Ovary (tissue), 10 donors: ENCODE measurements at places on chromosomes 6 and 20. TPM values are rescaled to one million over a fixed set of nuclear protein-coding genes. Genes with fewer than 3 reads are reported as not detected.

DNA sequence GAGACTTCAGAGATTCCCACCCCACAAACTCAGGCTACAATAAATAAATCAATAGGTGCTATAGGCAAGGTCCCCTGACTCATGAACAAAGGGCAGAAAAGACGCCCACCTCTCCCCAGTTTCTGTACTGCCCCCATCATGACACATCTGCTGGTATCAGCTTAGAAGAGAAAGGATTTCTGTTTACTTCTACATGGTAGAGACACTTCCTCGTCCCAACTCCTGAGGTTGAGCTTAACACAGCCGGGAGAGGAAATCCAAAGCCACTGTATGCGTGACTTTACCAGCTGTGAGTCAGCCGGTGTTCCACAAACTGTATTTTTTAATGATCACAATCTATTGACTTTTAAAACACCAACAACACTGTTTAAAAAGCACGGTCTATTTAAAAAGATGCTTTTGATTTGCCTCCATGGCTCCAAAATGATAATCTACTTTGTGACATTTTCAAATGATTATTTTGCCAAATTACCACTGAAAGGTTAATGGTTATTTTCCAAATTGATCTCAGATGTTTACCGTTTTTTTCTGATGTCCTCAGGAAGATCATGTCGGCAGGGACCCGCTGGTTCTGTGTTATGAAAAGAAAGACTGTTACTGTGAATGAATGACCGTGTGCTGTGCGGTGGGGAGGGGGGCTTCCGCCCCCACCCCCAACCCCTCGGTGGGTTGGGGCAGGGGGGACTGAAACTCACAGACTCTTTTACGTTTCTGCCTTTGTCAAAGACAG lies 72.5 kb downstream of the ATP9A start:
- H3K4me1 ChIP-seq: peaks cover 6% of the 10 kb centered on the region
- no peaks in the 10 kb centered on the region for H3K27me3 ChIP-seq
- no peaks in the 10 kb centered on the region for H3K36me3 ChIP-seq

GRCh38 chr20:43124241-43124640 lies 65.5 kb downstream of the PTPRT start:
- no peaks in the 10 kb centered on the region for H3K36me3 ChIP-seq
- no peak for DNase-seq
- H3K27ac ChIP-seq: no peak overlapping the region
- H3K27me3 ChIP-seq: no peaks in the 10 kb centered on the region
- H3K4me1 ChIP-seq: no peaks in the 10 kb centered on the region

GRCh38 chr20:845226-845868 lies 11.8 kb downstream of the FAM110A start:
- no peak overlapping the region for H3K4me3 ChIP-seq
- H3K27ac ChIP-seq: no peak overlapping the region
- DNase-seq: no peak
- no peaks in the 10 kb centered on the region for H3K36me3 ChIP-seq
- H3K4me1 ChIP-seq: peaks cover 5% of the 10 kb centered on the region

DNA sequence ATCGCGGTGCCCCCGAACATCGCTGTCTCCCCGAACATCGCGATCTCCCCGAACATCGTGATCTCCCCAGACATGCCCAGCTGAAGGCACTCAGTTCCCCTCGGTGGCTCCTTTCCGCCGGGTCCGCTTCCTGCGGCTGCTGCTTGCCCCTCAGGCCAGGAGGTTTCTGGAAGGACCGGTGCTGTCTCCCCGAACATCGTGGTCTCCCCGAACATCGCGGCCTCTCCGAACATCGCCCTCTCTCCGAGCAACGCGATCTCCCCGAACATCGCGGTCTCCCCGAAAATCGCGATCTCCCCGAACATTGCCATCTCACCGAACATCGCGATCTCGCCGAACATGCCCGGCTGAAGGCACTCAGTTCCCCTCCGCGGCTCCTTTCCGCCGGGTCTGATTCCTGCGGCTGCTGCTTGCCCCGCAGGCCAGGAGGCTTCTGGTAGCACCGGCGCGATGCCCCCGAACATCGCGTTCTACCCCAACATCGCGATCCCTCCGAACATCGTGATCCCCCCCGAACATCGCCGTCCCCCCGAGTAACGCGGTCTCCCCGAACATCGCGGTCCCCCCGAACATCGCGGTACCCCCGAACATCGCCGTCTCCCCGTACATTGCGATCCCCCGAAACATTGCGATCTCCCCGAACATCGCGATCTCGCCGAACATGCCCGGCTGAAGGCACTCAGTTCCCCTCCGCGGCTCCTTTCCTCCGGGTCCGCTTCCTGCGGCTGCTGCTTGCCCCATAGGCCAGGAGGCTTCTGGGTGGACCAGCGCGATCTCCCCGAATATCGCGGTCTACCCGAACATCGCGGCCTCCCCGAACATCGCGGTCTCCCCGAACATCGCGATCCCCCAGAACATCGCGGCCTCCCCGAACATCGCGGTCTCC lies 808 bp downstream of the ULBP1 start:
- H3K4me1 ChIP-seq: peaks cover 11% of the 10 kb centered on the region
- H3K27ac ChIP-seq: no peak overlapping the region
- DNase-seq: no peak

DNA sequence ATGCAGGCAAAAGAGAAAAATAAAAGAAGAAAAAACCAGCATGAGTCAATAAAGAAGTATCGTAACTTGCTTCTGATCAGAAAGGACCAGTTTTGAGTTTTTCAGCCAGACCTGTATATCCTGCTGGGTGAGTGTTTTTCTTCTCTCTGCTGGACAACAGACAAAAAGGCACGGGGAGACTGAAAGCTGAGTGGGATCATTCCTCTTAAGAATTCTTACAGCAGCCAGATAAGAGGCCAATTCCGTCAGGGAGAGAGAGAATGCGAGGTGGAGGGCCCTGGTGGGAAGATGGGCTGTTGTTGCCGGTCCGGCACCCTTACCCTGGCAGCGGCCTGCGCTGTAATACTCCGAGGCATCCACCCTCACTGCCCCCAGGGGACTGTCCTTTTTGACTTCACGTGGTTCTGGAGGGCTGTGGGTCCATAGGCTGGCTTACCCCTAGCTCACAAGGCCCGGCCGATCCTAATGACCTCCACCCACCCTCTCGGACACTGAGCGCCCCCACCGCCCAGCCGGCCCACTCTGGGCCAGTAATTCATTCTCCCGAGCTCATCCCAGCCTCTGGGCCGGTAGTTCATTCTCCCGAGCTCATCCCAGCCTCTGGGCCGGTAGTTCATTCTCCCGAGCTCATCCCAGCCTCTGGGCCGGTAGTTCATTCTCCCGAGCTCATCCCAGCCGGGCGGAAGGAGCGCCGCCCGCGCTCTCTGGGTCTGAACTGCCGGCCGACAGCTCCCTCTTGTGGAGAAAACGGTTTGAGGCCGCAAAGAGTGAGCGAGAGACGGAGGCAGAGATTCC lies 118.3 kb upstream of the SIRPA start:
- H3K4me1 ChIP-seq: peaks cover 4% of the 10 kb centered on the region
- no peaks in the 10 kb centered on the region for H3K27me3 ChIP-seq
- peak overlapping the region; percentile 49 for H3K4me3 ChIP-seq

GRCh38 chr6:166381381-166381732 lies 1.4 kb downstream of the MPC1 start:
- H3K27me3 ChIP-seq: no peaks in the 10 kb centered on the region
- no peak overlapping the region for H3K27ac ChIP-seq
- H3K4me1 ChIP-seq: no peaks in the 10 kb centered on the region
- H3K36me3 ChIP-seq: no peaks in the 10 kb centered on the region

- no peaks in the 10 kb centered on the region for H3K4me1 ChIP-seq
- no peak overlapping the region for H3K27ac ChIP-seq
- no peaks in the 10 kb centered on the region for H3K27me3 ChIP-seq
- H3K36me3 ChIP-seq: no peaks in the 10 kb centered on the region
- DNase-seq: no peak
Measured at GRCh38 chr20:49624317-49624716, 56.4 kb upstream of the PTGIS start.

DNA sequence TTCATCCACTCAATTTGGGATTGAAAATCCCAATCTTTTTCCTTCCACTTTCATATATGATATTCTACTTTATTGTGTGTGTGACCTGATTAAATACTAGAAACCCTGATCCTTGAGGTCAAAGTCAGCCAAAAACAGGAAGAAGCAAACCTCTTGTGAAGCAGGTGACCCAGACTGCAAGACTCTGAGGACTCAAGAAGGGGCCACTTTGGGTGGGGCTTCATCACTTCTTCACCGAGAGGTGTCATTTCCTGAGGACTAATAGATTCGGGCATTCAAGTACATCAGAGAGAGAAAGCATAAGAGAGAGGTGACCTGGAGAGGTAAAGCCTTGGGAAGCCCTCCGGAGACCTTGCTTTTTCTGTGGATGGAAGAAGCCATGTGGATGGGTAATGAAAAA lies 129.0 kb downstream of the CFAP61 start:
- DNase-seq: no peak
- no peak overlapping the region for H3K4me3 ChIP-seq
- no peaks in the 10 kb centered on the region for H3K36me3 ChIP-seq

GRCh38 chr20:46343975-46344357 lies 35.7 kb upstream of the CDH22 start:
- no peaks in the 10 kb centered on the region for H3K27me3 ChIP-seq
- peaks cover 1% of the 10 kb centered on the region for H3K4me1 ChIP-seq
- H3K27ac ChIP-seq: no peak overlapping the region
- DNase-seq: no peak
- no peak overlapping the region for H3K4me3 ChIP-seq

- no peaks in the 10 kb centered on the region for H3K36me3 ChIP-seq
- H3K27me3 ChIP-seq: no peaks in the 10 kb centered on the region
- DNase-seq: no peak
- H3K4me1 ChIP-seq: peaks cover 1% of the 10 kb centered on the region
- H3K4me3 ChIP-seq: peak overlapping the region; percentile 28
Measured at GRCh38 chr6:136226674-136227377, 23.3 kb downstream of the MTFR2 start.

GRCh38 chr20:6838181-6838826 lies 70.8 kb downstream of the BMP2 start:
- no peaks in the 10 kb centered on the region for H3K27me3 ChIP-seq
- no peak overlapping the region for H3K4me3 ChIP-seq
- H3K27ac ChIP-seq: no peak overlapping the region
- H3K4me1 ChIP-seq: peaks cover under 1% of the 10 kb centered on the region

Gene TUBE1
- 22.9 TPM for total RNA-seq

Gene SLC4A11
- total RNA-seq: 0.12 TPM

Gene FOXA2
- 0.24 TPM for total RNA-seq
